Myocyte (in vitro differentiated cells): ENCODE measurements at places on chromosomes 2 and 18. TPM values are rescaled to one million over a fixed set of nuclear protein-coding genes. Genes with fewer than 3 reads are reported as not detected.

Gene UGT1A3
- total RNA-seq = not detected in 2 replicates

Gene LRATD1
- 1.7 and 3.0 TPM in 2 replicates for total RNA-seq

Gene SCN9A
- 2.8 and 2.9 TPM in 2 replicates for total RNA-seq

Gene CTDP1
- 15.3 and 16.8 TPM in 2 replicates for total RNA-seq

Gene CAPN14
- 0.05 TPM in 1 of 2 replicates, not detected in the other for total RNA-seq

Gene CNRIP1
- 5.4 and 7.6 TPM in 2 replicates for total RNA-seq

Gene LIMS4
- total RNA-seq = 22.6 and 29.9 TPM in 2 replicates

Gene SERPINB10
- not detected in 2 replicates for total RNA-seq

Gene CDK15
- 5.9 and 6.7 TPM in 2 replicates for total RNA-seq

Gene SLC23A3
- total RNA-seq = 0.26 TPM in 1 of 2 replicates, not detected in the other

Gene TMEM182
- total RNA-seq = 25.5 and 29.7 TPM in 2 replicates

Gene HOXD9
- 0.16 and 0.29 TPM in 2 replicates for total RNA-seq

Gene VWC2L
- total RNA-seq = not detected in 2 replicates

Gene POTEC
- not detected in 2 replicates for total RNA-seq

DNA sequence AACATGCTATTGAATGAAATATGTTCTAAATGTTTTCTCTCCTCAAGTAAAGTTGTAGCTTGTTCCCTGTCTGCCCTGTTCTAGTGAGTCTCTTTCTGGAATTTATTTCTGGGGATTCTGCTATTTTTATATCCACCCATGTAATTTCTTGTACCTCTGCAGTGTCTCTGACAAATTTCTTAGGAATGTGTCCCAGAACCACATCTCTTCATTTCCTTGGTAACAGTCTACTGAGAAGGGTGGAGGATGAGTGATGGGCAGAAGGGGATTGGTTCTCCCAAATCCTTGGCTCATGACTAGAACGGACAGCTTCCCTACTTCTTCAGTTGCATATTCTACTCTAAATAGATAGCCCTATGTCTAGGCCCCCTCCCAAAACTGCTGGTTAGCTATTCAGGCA is 490.6 kb upstream of the LINC00305 start:
- no peak for DNase-seq

GRCh38 chr2:219576505-219577388 is 4.6 kb downstream of the INHA start:
- DNase-seq = peak; percentile 32

DNA sequence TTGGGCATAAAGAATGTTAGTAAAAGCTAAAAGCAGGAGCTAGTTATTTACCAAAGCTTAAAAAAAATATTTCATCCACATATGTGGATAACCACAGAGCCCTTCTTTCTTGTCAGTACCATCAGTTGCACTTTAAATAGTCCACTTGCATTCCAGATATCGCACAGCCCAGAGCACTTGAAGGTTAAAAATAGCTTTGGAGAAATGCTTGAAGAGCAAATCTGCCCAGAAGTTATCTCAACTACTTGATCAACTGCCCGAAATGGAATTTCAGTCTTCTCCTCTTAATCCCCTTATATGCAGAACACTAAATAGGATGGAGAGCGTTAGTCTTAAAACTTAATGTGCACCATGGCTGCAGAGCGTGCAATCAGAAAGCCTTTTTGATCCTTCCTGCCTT is 148.3 kb downstream of the PLEKHA3 start:
- DNase-seq = peak; percentile 83

GRCh38 chr18:14944838-14945237 is 196.9 kb downstream of the ANKRD30B start:
- no peak for DNase-seq

DNA sequence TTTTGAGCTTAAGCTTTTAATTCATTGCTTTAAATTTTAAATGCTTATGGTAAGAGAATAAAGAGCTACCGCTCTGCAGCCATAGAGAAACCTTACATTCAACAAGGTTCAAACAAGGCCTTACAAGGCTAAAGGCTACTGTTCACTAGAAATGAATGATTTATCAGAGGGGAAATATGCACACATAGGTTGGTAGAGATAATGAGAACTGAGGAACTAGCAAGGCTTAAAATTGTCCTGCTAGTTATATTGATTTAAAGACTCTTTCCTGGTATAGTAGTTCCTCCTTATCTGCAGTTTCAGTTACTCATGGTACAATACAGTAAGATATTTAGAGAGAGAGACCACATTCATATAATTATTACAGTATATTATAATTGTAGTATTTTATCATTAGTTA is 193.4 kb downstream of the WDR7 start:
- no peak for DNase-seq

DNA sequence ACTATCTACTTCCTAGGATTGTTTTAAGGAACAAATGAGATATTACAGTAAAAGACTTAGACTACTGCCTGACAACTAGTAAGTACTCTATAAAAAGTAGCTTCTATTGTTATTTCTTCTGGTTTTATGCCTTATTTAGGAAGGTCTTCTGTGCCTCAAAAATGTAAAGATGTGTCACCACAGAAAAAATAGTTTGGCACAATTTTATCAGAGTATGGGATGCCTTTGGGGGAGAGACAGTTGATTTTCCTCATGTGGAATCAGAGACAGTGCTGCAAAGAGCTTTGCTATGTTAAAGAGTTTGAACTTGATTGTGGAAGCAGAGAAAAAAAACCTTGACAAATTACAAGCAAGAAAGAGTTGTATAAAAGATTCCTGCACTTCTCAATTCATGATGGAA is 98.4 kb downstream of the EHBP1 start:
- DNase-seq = no peak

GRCh38 chr2:15045054-15045453 is 412.5 kb downstream of the LRATD1 start:
- DNase-seq = no peak

GRCh38 chr2:239822146-239822831 is 202.9 kb downstream of the NDUFA10 start:
- DNase-seq = no peak

GRCh38 chr2:202030691-202031090 is 3.0 kb upstream of the FZD7 start:
- DNase-seq = no peak

DNA sequence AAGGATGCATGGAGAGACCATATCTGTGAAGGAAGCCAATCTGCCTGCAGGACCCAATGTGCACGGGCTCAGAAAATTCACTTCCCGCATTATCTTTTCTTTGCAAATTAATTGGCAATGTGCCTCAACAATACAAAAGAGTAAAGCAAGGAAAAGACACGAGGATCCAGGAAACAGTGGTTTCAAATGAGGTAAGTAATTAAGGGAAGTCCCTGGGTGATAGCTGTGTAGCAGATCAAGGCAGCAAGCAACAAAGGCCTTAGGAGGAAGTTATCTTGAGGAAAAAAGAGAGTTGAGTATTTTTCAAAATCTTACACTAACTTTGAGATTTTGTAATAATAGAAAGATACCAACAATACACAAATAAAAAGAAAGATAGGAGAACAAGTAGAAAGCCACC is 44.3 kb upstream of the TGIF1 start:
- no peak for DNase-seq

DNA sequence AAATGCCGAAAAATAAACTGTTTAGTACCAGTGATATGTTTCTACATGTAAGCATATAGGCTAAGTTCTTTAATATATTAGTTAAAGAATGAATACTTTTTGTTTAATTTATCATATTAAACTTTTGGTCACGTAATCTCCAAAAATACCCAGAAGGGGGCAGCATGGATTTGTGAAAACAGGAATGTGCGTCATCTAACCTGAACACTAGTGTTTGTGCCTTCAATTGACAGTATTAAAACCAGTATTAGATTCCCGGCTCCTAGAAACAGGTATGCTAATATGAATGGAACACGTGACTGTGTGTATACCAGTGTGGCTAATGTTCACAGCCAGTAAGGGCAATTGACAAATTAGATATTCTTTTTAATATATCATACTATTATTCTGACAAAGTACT is 51.8 kb downstream of the WDR7 start:
- peak; percentile 51 for DNase-seq

DNA sequence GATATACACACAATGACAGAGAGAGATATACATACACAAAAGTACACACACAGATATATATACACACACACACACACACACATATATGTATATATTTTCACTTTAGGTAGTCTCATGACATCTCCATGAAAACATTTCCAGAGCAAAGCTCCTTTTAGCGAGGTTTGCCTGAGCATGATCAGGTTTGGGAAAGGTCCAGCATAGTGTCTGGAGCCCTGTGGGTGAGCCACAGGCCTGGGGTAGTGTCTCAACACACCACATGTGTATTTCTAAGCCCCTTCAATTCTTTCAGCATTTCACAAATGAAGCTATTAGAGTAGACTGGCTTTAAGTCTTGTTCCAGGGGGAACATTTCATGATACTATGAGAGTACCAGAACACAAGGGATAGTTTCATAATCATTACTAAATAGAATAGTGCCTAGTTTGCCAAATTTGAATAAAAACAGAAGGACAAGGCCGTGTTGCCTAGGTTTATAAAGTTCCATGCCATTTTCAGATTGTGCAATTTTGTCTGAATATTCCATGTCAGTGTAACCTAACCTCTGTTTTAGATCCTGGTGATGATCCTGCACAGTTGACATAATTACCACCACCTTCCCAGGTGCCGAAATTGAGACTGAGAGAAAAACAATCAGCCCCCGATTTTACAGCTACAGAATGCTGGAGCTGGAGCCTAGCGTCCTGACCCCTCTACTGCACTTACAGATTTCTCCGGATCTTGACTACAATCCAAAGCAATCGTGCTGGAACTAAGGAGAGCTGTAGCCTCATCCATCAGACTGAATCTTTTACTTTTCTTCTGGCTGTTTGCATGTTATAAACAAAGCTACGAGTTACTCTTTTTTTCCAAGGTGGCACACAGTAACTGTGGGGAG is 332.7 kb downstream of the CYRIA start:
- DNase-seq = no peak

DNA sequence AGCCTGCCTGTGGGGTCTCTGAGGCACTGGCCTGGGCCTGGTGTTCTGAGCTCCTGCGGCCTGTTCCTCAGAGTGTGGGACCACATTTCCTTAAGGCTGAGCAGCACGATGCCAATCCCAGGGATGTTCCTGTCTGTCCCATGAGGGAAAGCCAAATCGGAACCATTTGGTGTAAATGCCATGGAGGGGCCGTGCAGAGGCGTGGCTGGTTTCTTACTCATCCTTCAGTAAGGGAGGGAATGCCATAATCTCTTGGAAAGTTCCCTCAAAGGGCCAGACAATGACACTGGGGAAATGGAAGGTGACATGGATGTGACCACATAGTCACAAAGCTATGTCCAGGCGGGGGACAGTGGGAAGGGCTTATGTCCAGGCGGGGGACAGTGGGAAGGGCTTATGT is 14.4 kb upstream of the PTMA start:
- no peak for DNase-seq

DNA sequence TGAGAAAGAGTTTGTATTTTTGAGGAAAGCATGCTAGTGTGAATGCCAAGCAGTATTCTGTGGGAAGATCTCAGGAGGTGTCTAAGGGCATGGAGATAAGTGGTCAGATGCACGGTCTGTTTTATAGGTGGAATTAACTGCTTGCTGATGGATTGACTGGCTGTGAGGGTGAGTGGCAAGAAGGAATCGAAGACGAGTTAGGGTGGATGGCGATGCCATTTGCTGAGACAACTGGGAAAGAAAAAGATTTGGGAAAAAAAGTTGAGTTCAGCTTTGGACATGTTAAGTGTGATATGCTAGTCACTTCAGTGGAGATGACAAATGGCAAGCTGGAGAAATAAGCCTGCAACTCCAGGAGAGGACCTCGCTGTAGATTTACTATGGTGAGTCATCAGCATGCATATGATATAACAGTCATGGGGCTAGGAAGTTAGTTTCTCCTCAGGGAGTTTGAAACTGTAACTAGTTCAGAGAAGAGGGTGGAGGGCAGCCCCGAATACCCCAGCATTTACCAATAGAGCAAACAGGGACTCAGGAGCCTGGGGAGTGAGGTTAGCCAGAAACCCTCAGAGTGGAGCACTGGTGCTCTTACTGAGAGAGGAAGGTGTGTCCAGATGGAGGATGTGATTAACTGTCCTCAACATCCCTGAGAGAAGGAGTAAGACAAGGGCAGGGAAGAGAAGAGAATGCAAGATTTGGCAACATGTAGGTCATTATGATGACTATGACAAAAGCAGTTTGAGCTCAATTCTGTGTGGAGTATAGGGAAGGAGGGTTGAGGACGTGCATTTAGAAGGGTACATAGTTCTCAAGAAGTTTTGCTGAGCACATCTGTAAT is 2.0 kb upstream of the HK2 start:
- DNase-seq = no peak

DNA sequence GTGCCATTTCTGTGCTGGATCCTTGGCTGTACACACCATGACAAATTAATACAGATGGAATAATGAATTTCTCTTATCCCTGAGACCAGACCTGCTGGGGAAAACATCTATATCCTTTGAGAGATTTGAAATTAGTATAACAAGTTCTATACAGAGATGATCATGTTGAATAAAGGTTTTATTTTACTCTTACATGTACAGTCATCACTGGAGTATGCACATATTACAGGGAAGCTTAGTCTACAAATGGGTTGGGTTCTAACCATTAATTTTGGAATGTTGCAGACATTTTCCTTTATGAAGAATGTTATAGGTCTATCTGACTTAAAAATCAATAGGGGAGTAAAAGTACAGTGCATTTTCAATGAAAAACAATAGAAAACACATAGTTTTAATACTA is 29.9 kb upstream of the MMADHC start:
- DNase-seq = no peak

DNA sequence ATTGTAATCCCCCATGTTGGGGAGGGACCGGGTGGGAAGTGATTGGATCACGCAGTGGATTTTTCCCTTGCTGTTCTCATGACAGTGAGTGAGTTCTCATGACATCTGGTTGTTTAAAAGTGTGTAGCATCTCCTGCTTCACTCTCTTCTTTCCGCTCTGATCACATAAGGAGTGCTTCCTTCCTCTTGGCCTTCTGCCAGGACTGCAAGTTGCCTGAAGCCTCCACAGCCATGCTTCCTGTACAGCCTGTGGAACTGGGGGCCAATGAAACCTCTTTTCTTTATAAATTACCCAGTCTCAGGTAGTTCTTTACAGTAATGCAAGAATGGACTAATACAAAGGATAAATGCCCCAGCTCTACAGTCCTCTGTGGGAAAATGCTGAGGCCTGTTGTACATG is 437.5 kb upstream of the NXPH2 start:
- DNase-seq = no peak

GRCh38 chr18:58640891-58641610 is 12.2 kb upstream of the ALPK2 start:
- no peak for DNase-seq

DNA sequence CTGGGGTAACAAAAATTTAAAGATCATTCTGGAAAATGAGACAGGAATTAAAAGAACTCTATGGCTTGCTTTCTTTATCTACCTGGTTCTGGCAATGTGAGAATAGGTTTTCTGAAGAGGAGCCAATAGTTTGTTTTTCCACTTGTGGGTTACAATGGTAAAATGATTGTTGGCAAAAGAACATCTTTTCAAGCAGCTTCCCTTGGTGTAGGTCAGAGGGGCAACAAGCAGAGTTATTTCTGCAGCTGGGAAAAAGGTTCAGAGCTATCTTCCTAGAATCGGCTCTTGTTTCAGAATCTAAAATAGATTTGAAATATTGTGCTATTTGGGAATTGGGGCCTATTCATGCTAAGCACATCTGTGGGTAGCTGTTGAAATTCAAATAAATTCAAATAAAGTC is 11.5 kb upstream of the TSPYL6 start:
- no peak for DNase-seq

- DNase-seq = no peak
Measured at GRCh38 chr18:8299054-8299980, 309.9 kb upstream of the RAB12 start.

GRCh38 chr2:78718473-78718872 is 307.0 kb upstream of the REG3G start:
- no peak for DNase-seq
